GM03348 (cell line): ENCODE measurements at places on chromosomes 1 and 21.

GRCh38 chr1:104636581-104636980 is 886.9 kb downstream of the AMY1C start:
- no peak for DNase-seq

DNA sequence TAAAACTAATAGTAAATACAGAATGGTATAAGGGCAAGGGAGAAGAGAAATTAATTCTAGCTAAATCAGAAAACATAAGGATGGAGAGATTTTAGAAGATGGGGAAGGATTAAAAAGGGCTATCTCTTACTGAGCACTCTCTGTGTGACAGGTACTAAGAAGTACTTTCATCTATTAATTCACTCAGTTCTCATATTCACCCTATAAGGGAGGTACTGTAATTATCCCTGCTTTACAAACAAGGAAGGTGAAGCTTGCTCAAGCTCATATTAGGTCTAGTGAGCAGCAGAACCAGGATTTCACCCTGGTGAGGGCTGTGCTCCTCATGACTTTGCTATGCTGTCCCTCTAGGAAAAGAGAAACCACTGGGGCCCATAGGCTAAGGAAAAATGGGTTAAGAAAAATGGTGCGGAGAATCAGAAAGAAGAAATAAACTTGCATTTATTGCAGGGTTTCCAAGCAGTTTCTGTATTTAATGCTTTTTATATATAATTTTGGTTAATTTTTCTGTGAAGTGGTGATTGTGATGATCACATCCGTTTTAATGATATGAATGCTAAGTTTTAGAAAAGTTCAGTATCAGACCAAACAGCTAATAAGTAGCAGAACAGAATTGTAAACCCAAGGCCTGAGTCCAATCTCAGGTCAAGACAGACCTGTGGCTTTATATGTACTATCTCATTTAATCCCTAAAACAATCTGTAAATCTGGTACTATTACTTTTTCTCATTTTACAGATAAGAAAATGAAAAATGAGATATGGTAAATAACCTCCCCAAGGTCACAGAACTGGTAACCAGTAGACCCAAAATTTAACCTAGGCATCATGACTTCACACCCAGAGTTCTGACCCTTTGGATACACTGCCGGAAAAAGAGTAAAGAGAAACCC is 1.7 kb downstream of the PCNX2 start:
- DNase-seq, result no peak

DNA sequence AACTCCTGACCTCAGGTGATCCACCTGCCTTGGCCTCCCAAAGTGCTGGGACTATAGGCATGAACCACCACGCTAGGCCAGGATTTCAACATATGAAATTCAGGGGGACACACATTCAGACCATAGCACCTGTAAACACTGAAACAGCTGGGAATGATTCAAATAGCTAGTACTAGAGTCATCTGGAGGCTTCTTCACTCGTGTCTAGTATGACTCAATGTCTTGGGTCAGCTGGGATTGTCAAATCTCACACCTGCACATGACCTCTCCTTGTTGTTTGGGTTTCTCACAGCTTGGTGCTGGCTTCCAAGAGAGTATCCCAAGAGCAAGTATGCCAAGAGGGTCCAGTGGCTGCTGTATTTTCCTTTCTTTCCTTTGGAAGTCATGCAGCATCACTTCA is 75.1 kb downstream of the PGM1 start:
- no peak for DNase-seq

GRCh38 chr1:54795356-54795665 is 5.8 kb downstream of the TTC22 start:
- DNase-seq, result no peak

- no peak for DNase-seq
Observed at GRCh38 chr1:178150610-178151009, 56.7 kb downstream of the RASAL2 start.

GRCh38 chr1:61776091-61776490 is 33.8 kb downstream of the PATJ start:
- DNase-seq, result no peak

DNA sequence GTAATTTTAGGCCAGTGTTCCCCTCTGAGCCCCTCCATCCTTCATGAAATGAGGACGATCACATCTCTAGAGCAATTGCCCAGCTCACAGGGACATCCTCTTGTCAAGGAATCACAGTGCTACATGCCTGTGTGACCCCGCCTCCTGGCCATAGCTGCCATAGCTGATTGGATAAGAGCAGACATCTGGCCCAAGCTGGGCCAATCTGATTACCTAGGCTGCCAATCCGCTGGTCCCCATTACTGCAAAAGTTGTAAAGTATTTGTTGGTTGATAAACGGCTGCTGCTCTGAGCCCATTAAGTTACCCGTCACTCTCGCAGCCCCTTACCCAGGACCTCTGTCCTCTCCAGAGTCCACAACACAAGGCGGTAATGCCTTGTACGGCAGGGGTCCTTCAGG is 8.3 kb downstream of the NT5C1A start:
- DNase-seq, result no peak

DNA sequence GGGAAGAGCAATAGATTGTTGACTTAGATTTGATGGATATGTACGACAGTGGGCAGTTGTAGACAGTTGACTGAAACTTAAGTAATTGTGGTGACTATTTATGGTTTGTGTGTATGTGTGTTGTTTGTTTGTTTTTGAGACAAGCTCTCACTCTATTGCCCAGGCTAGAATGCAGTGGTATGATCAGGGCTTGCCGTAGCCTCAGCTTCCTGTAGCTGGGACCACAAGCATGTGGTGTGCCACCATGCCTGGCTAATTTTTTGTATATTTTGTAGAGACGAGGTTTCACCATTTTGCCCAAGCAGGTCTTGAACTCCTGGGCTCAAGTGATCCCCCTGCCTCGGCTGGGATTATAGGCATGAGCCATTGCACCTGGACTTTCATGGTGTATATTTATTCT is 9.8 kb downstream of the SDHC start:
- no peak for DNase-seq
